ENCODE measurements at places on chromosomes 5 and 9. TPM values are rescaled to one million over a fixed set of nuclear protein-coding genes. Genes with fewer than 3 reads are reported as not detected.

TLX3 gene
- not detected for total RNA-seq

CXCL14 gene
- total RNA-seq, result not detected

FOXD4L4 gene
- 0.53 TPM for total RNA-seq

NR5A1 gene
- total RNA-seq, result not detected

TICAM2 gene
- 1.8 TPM for total RNA-seq

CBY3 gene
- 3.0 TPM for total RNA-seq

SUSD3 gene
- not detected for total RNA-seq

LRRC19 gene
- not detected for total RNA-seq

C9orf153 gene
- total RNA-seq, result not detected

GRM6 gene
- total RNA-seq, result not detected

PHYHD1 gene
- 0.23 TPM for total RNA-seq

CATSPER3 gene
- not detected for total RNA-seq

SLC6A7 gene
- total RNA-seq, result not detected

TNFSF15 gene
- 48.1 TPM for total RNA-seq

ARRDC3 gene
- 50.6 TPM for total RNA-seq

UBAC1 gene
- total RNA-seq, result 57.8 TPM

CREBRF gene
- 7.7 TPM for total RNA-seq

CCDC69 gene
- 10.6 TPM for total RNA-seq

HTR4 gene
- not detected for total RNA-seq

CWC27 gene
- 24.0 TPM for total RNA-seq

SLC36A3 gene
- total RNA-seq, result not detected

PCDHGB7 gene
- 23.4 TPM for total RNA-seq

CCL27 gene
- not detected for total RNA-seq

ECSCR gene
- 345 TPM for total RNA-seq

OMD gene
- total RNA-seq, result not detected
